Epithelial cell of proximal tubule (primary cell): ENCODE measurements at places on chromosomes 11 and 22. TPM values are rescaled to one million over a fixed set of nuclear protein-coding genes. Genes with fewer than 3 reads are reported as not detected.

SPTBN2 gene
- total RNA-seq, result 63.9 and 78.9 TPM in 2 replicates

HOATZ gene
- total RNA-seq, result not detected in 2 replicates

CYP2D6 gene
- total RNA-seq, result 0.14 and 0.29 TPM in 2 replicates

CHST1 gene
- 0.65 and 1.5 TPM in 2 replicates for total RNA-seq

AP5B1 gene
- total RNA-seq, result 14.0 and 17.9 TPM in 2 replicates

NPTXR gene
- 0.58 and 0.72 TPM in 2 replicates for total RNA-seq

DNA sequence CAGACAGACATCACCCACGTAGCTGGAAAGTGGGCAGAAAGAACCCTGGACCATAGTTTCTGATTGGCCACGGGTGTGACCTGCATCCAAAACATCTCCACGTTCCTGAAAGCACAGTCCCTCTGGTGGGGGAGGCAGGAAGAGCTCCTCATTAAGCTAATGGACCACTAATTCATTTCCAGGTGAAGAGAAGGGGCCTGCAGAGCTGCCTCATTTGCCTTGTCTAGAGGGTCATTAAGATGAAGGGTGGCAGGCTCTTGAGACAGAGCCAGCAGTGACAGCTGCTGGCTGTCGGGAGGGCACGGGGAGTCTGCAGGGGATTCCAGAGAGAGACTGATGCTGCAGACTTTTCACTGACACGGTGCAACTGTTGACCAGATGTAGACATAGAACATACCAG is 149.6 kb upstream of the OPCML start:
- no peak for DNase-seq

GRCh38 chr22:22397875-22398524 is 110.5 kb downstream of the ZNF280B start:
- no peak for DNase-seq

GRCh38 chr11:71979602-71980001 is 19.1 kb upstream of the IL18BP start:
- no peak for DNase-seq

DNA sequence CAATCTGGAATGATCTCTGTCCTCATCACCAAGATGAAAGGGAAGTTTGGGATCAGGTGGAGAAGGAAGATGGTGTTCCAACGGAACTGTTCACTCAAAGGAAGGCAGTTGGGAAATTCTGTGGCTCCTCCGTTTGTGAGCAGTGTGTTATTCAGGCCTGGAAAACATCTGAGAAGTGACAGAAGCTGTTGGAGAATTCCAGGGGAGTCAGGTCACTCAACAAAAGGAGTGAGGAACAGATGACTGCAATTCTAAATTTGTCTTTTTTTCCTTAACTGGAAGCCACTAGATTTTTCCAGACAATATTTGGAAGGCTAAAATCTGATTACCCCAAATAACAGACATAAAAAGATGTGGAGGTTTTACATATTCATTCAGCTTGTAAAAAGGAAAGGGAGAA is 107.8 kb downstream of the CD44 start:
- DNase-seq, result no peak

- no peak for DNase-seq
Measured at GRCh38 chr11:25436326-25436725, 895.6 kb upstream of the ANO3 start.

DNA sequence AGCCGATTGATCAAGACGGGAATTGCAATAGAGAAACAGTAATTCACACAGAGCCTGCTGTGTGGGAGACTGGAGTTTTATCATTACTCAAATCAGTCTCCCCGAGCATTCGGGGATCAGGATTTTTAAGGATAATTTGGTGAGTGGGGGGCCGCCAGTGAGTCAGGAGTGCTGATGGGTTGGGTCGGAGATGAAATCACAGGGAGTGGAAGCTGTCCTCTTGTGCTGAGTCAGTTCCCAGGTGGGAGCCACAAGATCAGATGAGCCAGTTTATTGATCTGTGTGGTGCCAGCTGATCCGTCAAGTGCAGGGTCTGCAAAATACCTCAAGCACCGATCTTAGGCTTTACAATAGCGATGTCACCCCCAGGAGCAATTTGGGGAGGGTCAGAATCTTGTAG is 15.5 kb downstream of the MTFP1 start:
- no peak for DNase-seq

GRCh38 chr11:12727563-12728211 is 53.5 kb downstream of the TEAD1 start:
- no peak for DNase-seq

DNA sequence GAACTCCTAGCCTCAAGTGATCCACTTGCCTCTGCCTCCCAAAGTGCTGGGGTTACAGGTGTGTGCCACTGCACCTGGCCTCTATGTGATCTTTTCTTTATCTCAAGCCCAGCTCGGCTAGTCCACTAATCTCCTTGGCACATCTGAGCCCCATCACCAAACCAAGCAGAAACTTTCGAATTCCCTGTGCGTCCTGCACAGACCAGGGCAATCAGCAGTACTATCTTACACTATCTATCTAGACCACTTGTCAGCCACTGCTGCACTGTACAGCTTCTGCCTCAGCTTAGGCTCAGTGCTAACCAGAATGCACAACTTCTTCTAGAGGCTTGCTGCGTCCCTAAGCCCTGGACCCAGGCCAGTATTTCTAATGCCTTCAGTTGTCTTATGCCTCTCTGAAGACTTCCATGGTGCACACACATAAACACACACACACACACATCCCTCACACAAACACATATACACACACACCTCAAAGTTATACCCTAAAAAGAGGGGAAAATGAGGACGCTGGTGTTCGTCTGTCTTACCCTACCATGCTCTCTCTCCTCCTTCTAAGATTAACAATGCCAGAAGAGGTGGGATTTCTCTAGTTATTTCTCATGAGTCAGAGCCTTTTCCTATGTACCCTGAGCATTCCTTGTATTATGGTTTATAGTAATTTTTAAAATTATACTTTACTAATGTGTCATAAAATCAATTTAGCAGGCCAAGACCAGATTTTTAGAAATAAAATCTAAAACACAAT is 59.3 kb upstream of the FAM181B start:
- DNase-seq, result no peak

- no peak for DNase-seq
Measured at GRCh38 chr11:65617990-65618751, 2.6 kb downstream of the PCNX3 start.

DNA sequence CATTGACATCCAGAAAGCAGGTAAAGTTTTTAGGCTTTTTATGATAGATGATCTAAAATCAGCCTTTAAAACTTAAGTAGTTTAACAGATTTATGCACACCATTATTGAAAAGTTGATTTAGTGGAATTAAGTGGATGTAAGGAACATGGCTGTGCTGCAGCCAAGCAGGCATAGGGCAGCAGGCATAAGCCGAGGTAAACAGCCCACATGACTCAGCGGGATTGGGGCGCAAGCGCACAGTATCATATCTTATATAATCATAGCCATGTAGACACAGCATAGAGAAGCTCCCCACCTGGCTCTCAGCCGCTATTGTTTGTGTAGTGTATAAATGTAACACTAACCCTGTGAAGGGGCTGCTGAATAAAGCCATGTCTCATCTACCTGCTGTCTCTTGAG is 157.5 kb downstream of the WNT11 start:
- DNase-seq, result no peak

DNA sequence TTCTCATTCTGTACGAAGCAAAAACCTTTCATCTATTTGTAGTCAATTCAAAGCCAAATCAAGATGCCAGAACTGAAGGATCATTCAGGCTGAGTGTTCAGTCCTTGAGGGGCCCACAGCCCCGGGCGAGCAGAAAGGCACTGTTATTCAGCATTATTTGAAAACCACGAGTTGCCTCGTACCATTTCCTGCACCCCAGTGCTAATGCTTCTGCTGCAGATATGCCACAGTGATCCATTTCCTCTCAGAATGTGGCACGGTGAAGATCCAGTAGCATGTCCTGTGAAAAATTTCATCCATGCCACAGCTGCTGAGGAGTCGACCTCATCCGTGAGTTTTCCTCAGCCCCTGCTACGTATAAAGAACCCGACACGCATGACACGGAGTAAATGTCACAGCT is 85.4 kb downstream of the OSBP2 start:
- DNase-seq, result no peak

DNA sequence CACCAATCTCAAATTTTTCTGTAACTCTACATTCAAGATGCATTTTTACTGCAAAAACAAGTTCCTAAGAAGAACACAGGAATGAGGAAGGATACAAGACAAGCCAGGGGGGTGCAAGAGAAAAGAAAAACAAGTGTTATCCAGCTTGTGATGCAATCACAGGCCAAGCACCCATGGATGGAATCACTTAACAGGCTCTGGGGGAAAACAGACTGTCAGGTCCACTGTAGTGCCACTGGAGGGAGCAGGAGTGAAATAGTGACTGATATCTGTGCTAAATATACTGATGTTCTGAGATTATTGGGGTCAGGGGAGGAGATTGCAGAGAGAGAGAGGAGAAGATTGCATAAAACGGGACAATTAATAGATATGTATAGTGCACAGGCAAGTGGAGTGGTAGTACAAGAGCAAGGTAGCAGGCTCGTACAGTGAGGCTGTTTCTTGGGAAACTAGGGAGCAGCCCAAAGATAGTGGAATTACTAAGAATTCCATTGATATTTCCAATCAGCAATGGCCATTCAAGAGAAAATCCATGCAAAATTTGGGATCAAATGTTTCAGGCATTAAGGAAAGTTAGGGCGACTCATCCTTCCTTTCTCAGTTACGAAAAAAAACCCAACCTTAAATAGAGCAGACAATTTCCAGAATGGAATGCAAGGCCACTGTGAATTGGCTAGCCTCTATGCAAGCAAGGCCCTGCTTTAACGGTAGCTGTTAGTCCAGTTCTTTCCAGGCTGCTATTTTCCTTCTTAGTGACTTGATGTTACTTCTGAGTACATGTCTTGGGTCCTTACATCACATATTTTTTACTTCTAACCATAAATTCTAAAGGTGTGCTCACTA is 52.2 kb upstream of the CEP126 start:
- peak; percentile 60 for DNase-seq

GRCh38 chr22:44458044-44459020 is 39.7 kb downstream of the RTL6 start:
- no peak for DNase-seq

GRCh38 chr22:28016781-28017557 is 97.9 kb upstream of the PITPNB start:
- DNase-seq, result no peak

- no peak for DNase-seq
Measured at GRCh38 chr11:23202611-23203010, 342.3 kb upstream of the CCDC179 start.

DNA sequence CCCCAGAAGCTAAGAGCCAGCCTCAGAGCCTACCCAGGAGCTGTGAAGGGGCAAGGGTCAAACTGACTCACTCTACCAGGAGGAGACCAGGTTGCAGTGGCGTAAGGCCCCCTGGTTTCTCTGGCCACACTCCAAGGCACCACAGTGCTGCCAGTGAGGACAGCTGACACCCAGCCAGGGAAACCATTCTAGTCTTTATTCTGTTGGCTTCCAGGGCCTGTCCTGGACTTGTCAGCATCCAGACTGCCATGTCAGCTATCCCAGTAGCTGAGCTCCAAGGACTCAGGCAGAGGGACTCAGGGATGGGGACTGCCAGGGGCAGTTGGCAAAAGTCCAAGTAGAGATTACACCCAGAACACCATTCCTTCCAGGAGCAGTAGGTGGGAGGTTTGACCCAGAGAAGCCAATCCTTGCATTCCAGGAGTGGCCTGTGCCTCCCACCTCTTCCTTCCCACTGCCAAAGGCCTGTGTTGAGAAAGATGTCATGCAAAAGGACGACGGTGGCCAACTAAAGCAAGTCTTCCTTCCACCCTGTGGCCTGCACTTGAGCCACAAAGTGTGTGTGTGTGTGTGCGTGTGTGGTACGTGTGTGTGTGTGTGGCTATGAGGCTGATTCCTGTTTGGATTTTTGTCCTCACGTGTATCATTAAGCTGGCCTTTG is 3.6 kb upstream of the MAPK8IP1 start:
- no peak for DNase-seq

DNA sequence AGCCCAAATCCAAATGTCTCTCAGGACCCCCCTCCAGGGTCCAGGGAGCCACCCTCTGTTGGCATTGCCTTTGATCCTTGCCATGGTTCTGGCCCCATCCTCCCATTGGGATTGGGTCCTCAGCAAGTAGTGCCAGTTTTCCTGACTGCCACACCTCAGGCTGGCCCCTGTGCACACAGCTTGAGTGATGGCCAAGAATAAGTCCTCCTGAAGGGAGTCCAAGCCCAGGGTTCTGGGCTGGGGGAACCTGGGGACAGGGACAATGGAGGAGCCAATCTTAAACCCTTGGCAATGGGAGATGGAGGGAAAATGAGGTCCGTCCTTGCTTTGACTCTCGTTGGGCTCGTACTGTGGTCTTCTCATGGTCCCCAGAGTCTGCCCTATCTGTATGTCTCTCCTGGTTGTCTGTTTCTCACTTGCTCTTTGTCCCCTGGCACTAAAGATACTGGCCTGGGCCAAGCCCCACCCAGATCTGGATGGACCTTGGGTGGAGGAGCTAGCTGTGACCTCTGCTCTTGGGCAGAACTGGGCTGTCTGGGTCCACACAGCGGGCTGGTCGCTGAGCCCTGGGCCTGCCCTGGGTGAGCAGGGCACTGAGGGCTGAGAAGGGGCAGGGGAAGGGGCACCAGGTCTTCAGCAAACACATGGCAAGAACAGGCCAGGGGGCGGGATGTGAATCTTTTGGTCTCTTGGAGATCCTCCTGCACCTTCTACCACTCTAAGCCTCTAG is 2.9 kb downstream of the SOX10 start:
- DNase-seq, result no peak

GRCh38 chr11:35787626-35788025 is 125.1 kb downstream of the TRIM44 start:
- DNase-seq, result peak; percentile 73

DNA sequence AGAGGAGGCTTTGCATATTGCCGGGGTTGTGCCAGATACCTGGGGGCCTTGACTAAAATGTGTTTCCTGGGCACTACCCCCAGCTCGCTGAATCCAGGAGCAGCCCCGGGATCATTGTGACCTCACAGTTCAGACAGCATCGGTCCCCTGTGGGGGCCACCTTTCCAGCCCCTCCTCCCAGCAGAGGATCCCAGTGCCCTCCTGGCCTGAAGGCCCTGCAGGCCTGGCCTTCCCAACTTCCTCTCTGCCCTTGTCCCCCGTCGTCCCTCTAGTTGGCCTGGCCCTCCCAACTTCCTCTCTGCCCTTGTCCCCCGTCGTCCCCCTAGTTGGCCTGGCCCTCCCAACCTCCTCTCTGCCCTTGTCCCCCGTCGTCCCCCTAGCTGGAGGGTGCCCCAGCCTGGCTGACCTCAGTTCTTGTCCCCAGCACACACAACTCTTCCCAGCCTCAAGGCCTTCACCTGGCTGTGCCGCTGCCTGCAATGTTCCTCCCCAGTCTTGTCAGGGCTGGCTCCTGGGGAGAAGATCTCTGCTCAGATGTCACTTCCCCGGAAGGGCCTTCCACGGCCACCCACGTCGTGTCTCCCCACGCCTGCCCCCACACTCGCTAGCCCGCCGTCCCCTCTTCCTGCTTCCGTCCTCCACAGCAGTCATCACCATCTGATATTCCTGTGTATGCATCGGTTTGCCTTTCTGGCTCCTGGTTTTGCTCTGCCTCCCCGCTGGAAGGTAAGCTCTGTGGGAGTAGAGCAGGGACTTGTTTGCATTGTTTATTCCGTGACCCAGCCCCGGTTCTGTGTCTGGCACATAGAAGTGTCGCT is 12.6 kb upstream of the ANO1 start:
- no peak for DNase-seq

- no peak for DNase-seq
Measured at GRCh38 chr11:71284525-71285092, 32.2 kb upstream of the SHANK2 start.
